ENCODE measurements at places on chromosomes 1 and 21.

GRCh38 chr1:45084562-45084961, 72.5 kb downstream of the UROD start:
- DNase-seq: no peak

- no peak for DNase-seq
Measured at GRCh38 chr1:208217781-208218180, 26.4 kb downstream of the PLXNA2 start.

DNA sequence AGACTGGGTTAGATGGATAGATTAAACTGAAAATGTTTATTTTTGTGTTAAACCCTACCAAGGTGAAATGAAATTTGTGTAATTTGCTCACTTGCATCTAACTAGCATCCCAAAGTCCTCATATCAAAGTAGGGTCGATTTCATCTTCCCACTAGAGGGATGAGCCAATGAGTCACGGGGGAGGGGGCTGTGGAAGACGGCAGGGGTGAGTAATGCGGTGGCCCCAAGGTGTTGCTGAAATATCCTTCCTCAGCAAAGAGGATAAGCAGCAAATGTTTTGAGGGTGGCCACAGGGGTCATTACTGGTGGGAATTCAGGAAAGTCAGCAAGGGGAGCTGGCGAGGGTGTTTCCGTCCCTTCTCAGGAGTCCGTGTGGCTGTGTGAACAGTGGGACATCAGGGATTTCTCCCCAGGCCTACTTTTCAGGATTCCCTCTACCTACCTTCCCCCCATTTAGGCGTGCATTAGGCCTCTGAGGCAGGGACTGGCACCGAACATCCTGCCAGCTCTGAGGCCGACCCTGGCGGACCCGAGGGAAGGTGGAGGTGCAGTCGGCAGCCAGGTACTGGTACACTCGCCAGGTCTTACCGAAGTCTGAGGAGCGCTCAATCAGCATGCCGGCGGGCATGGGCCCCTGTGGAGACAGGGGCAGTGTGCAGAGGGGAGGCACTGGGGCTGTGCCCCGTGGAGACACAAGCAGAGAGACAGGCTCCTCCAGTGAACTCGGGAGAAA, 18.1 kb downstream of the LAMB3 start:
- no peak for DNase-seq

- no peak for DNase-seq
Measured at GRCh38 chr1:226444901-226445300, 37.0 kb upstream of the PARP1 start.

GRCh38 chr21:39034590-39035536, 148.4 kb downstream of the PSMG1 start:
- DNase-seq: no peak

GRCh38 chr1:156828400-156829124, 11.9 kb upstream of the SH2D2A start:
- no peak for DNase-seq
